Left ventricle myocardium inferior (tissue), 1 donor: ENCODE measurements at places on chromosomes 2 and 18. TPM values are rescaled to one million over a fixed set of nuclear protein-coding genes. Genes with fewer than 3 reads are reported as not detected.

- H3K27ac ChIP-seq: peak overlapping the region; percentile 51
- no peak for DNase-seq
- peaks cover 51% of the 10 kb centered on the region for H3K4me1 ChIP-seq
- no peaks in the 10 kb centered on the region for H3K27me3 ChIP-seq
- peak overlapping the region; percentile 28 for H3K4me3 ChIP-seq
Measured at GRCh38 chr2:165572151-165572550, 102.7 kb downstream of the CSRNP3 start.

Gene IL36A
- total RNA-seq: not detected

DNA sequence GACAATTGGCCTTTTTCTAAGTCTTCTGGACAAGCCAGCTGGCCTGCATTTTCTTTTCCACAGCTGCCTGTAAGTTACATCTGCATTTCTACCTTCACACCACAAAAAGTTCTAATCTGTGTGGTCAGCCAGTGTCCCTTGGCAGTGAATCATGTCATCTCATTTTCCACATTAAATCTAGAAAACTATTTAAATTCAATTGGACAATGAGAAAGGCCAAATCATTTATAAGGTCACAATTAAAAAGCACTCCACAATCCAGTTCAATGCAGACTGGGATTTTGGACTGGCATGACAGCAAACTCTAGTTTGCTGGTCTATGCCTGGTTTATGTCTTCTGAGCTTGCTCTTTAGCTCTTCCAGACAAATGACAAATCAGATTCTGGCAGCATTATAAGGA is 494.2 kb upstream of the SPHKAP start:
- H3K27ac ChIP-seq: peak overlapping the region; percentile 52
- H3K4me3 ChIP-seq: no peak overlapping the region
- no peaks in the 10 kb centered on the region for H3K27me3 ChIP-seq
- no peak for DNase-seq

GRCh38 chr2:11907190-11907589 is 160.8 kb downstream of the LPIN1 start:
- H3K4me1 ChIP-seq: no peaks in the 10 kb centered on the region
- H3K4me3 ChIP-seq: no peak overlapping the region
- no peaks in the 10 kb centered on the region for H3K36me3 ChIP-seq
- no peaks in the 10 kb centered on the region for H3K27me3 ChIP-seq
- H3K27ac ChIP-seq: no peak overlapping the region

DNA sequence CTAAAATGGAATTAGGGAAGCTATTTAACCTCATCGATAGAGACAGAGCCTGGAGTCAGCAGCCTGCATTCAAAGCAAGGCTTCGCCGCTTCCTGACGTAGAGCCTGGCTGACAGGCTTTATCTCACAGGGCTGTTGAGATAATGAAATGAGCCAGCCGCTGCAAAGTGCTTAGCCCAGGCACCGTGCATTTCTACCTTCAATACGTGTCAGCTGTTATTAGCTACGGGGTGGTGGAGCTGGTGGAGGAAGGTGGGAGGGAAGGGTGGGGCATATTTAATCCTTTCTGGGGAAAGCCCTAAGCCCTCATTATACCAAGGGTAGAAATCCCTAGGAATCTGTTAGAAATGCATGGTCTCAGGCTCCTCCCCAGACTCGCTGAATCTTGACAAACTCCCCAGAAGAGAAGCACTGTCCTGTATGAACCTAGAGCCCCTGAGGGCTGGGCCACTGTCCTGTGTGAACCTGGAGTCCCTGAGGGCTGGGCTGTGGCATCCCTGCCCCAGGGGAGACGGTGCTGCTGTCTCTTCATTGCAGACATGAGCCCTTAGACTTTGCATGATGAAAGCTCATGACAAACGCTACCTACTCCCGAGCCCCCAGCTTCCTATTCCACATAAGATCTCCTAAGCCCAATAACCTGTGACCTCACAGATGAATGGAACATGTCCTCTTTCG is 72.4 kb downstream of the ALPK2 start:
- peak overlapping the region; percentile 93 for H3K27ac ChIP-seq
- peak overlapping the region; percentile 27 for H3K4me3 ChIP-seq
- peaks cover 49% of the 10 kb centered on the region for H3K4me1 ChIP-seq
- peaks cover 4% of the 10 kb centered on the region for H3K36me3 ChIP-seq

DNA sequence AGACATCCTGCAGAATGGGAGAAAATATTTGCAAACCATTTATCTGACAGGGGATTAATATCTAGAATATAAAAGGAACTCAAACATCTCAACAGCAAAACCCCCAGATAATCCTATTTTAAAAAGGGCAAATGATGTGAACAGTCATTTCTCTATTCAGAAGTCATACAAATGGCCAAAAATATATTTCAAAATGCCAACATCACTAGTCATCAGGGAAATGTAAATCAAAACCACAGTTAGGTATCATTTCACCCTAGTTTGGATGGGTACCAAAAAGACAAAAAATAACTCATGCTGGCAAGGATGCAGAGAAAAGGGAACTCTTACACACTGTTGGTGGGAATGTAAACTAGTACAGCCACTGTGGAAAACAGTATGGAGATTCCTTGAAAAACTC is 70.0 kb downstream of the TBR1 start:
- H3K4me1 ChIP-seq: no peaks in the 10 kb centered on the region
- no peak for DNase-seq
- H3K36me3 ChIP-seq: no peaks in the 10 kb centered on the region
- H3K27me3 ChIP-seq: no peaks in the 10 kb centered on the region

- H3K27ac ChIP-seq: no peak overlapping the region
- H3K4me3 ChIP-seq: no peak overlapping the region
- DNase-seq: no peak
- no peaks in the 10 kb centered on the region for H3K27me3 ChIP-seq
- no peaks in the 10 kb centered on the region for H3K36me3 ChIP-seq
Measured at GRCh38 chr2:202610380-202610779, 24.4 kb upstream of the FAM117B start.

- no peak overlapping the region for H3K27ac ChIP-seq
- no peak for DNase-seq
- no peaks in the 10 kb centered on the region for H3K36me3 ChIP-seq
- H3K4me1 ChIP-seq: peaks cover 20% of the 10 kb centered on the region
- H3K27me3 ChIP-seq: no peaks in the 10 kb centered on the region
Measured at GRCh38 chr2:207412787-207413310, 116.9 kb upstream of the CREB1 start.

Gene CD8B
- 0.22 TPM for total RNA-seq

DNA sequence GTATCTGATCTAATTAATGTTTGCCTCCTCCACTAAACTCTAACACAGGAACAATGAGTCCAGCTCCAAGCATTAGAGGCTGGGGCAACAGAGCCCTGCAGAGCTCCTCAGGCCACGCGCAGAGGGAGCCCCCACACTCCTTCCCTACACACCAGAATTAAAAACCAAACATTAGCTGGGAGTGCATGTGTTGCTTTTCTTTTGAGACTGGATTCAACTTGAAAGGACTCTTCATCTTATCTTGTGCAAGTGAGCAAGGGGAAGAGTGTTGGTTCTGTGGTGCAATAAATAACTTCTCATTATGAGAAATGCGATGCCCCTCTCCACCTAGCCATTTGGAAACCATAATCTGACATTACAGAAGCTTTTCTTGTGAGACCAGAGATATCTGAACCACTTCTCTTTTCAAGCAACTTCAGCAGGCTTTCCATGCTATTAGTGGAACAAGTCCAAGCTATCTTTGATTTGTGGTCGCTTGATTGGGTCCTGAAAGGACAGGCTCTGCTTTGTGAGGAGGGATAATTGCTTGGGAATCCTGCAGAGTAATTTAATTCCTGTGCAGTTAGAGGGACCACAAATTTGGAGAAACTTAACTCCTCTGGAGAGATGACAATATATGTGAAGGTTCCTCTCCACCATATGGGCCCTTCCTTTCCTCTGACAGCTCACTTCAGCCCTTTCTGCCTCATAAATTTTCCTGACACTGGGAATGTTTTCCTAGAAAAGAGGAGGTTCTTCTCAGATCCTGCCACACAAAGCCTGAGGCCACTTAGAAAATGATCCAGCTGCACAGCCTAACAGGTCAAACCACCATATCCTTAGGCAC is 112.5 kb downstream of the ATL2 start:
- H3K4me3 ChIP-seq: no peak overlapping the region
- H3K4me1 ChIP-seq: no peaks in the 10 kb centered on the region
- no peak overlapping the region for H3K27ac ChIP-seq
- DNase-seq: no peak
- no peaks in the 10 kb centered on the region for H3K36me3 ChIP-seq
- H3K27me3 ChIP-seq: peaks cover 7% of the 10 kb centered on the region

GRCh38 chr2:230721712-230722111 is 9.1 kb downstream of the CAB39 start:
- H3K4me1 ChIP-seq: peaks cover 73% of the 10 kb centered on the region
- H3K36me3 ChIP-seq: peaks cover 13% of the 10 kb centered on the region
- H3K27me3 ChIP-seq: no peaks in the 10 kb centered on the region
- H3K27ac ChIP-seq: no peak overlapping the region

Gene MAP4K4
- total RNA-seq: 102 TPM

GRCh38 chr2:7057865-7058400 is 140.7 kb downstream of the RNF144A start:
- DNase-seq: no peak
- no peak overlapping the region for H3K27ac ChIP-seq
- H3K4me3 ChIP-seq: no peak overlapping the region
- no peaks in the 10 kb centered on the region for H3K4me1 ChIP-seq
- no peaks in the 10 kb centered on the region for H3K27me3 ChIP-seq
- H3K36me3 ChIP-seq: no peaks in the 10 kb centered on the region

Gene DAPL1
- not detected for total RNA-seq
